ENCODE measurements at places on chromosomes 7 and 10.

DNA sequence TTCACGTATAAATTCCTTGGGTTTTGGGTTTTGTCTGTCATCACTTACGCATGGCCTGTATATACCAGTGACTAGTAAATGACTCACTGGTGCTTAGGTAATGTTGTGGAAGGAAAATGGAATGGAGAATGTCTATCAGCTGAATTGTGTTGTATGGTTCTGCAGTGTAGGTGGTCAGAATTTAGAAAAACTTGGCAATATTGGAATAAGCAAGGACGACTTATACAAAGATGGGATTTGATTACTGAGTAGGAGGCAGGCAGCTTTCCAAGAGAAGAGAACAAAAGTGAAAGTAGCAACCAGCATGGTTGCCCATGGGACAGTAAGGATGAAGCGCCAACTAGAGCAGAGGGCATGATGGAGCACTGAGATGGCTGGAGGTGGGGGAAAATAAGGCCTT lies 168.6 kb upstream of the CSTF2T start:
- H3K4me3 ChIP-seq = no peak overlapping the region
- no peak overlapping the region for H3K27ac ChIP-seq
- no peaks in the 10 kb centered on the region for H3K27me3 ChIP-seq
- no peaks in the 10 kb centered on the region for H3K4me1 ChIP-seq

- H3K27ac ChIP-seq = no peak overlapping the region
- H3K4me3 ChIP-seq = no peak overlapping the region
- no peak for DNase-seq
- H3K27me3 ChIP-seq = peaks cover 70% of the 10 kb centered on the region
- no peaks in the 10 kb centered on the region for H3K4me1 ChIP-seq
Measured at GRCh38 chr7:1320616-1321240, 88.1 kb downstream of the UNCX start.

- H3K4me3 ChIP-seq = no peak overlapping the region
- no peaks in the 10 kb centered on the region for H3K27me3 ChIP-seq
- no peaks in the 10 kb centered on the region for H3K4me1 ChIP-seq
- no peak overlapping the region for H3K27ac ChIP-seq
- H3K36me3 ChIP-seq = peaks cover 30% of the 10 kb centered on the region
Measured at GRCh38 chr7:139602143-139602722, 78.7 kb downstream of the CLEC2L start.

GRCh38 chr7:141676618-141677017 lies 25.3 kb downstream of the DENND11 start:
- H3K4me3 ChIP-seq = no peak overlapping the region
- H3K4me1 ChIP-seq = peaks cover 5% of the 10 kb centered on the region
- no peak for DNase-seq
- no peak overlapping the region for H3K27ac ChIP-seq
- peaks cover 9% of the 10 kb centered on the region for H3K36me3 ChIP-seq

DNA sequence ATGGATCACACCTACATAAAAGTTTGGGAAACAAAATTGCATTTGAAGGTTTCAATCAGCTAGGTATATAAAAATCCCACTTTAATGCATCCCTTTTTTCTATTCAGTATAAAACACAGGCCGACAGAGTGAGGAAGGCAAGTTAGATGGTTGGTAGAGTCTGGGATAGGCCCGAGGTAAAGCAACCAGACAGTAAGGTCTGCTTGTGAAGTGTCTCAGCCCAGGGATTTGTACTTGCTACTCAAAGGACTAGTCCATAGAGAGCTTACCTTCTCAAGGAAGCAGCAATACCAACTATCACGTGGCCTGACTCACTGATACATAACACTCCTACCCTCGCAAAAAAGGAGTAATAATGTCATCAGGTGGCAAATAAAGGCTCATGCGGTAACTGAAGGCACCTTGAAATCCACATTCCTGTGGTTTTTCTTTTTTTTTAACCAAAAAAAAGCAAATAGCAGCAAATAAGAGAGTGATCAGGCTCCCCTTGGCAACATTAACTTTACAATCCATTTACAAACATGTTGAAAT lies 56.2 kb upstream of the ATP6V0A4 start:
- no peak overlapping the region for H3K4me3 ChIP-seq
- H3K36me3 ChIP-seq = peaks cover 6% of the 10 kb centered on the region
- H3K27me3 ChIP-seq = no peaks in the 10 kb centered on the region
- no peaks in the 10 kb centered on the region for H3K4me1 ChIP-seq

DNA sequence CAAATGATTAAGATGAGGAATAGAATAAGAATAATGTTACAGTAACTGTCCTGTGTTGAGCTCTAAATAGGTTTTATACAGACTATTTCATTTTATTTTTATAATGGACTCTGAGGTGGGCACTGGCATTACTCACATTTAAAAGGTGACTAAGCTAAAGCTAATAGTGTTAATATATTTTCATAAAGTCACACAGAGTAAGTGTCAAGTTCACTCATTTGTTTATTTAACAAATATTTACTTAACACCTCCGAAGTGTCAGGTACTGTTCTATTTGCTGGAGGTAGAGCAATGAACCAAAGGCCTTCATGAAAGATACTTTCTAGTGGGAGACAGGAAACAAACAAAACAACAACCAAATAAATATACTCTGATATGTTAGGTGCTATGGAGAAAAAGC lies 44.0 kb downstream of the ASB4 start:
- no peaks in the 10 kb centered on the region for H3K4me1 ChIP-seq
- no peak for DNase-seq
- no peak overlapping the region for H3K27ac ChIP-seq
- no peaks in the 10 kb centered on the region for H3K36me3 ChIP-seq
- no peak overlapping the region for H3K4me3 ChIP-seq

GRCh38 chr7:74523015-74523414 lies 69.3 kb downstream of the GTF2IRD1 start:
- no peak overlapping the region for H3K4me3 ChIP-seq
- peaks cover 30% of the 10 kb centered on the region for H3K4me1 ChIP-seq
- DNase-seq = no peak
- no peak overlapping the region for H3K27ac ChIP-seq

GRCh38 chr10:45452743-45453452 lies 78.9 kb downstream of the ALOX5 start:
- no peaks in the 10 kb centered on the region for H3K4me1 ChIP-seq
- no peak overlapping the region for H3K27ac ChIP-seq
- H3K36me3 ChIP-seq = peaks cover 19% of the 10 kb centered on the region
- DNase-seq = no peak
- H3K4me3 ChIP-seq = no peak overlapping the region

GRCh38 chr10:6787718-6788117 lies 207.6 kb upstream of the PRKCQ start:
- no peaks in the 10 kb centered on the region for H3K27me3 ChIP-seq
- peaks cover 9% of the 10 kb centered on the region for H3K4me1 ChIP-seq
- H3K36me3 ChIP-seq = no peaks in the 10 kb centered on the region
- no peak overlapping the region for H3K4me3 ChIP-seq
- no peak overlapping the region for H3K27ac ChIP-seq
- no peak for DNase-seq

- peaks cover 25% of the 10 kb centered on the region for H3K4me1 ChIP-seq
- no peak overlapping the region for H3K4me3 ChIP-seq
- H3K27ac ChIP-seq = peak overlapping the region; percentile 70
- DNase-seq = no peak
- H3K36me3 ChIP-seq = no peaks in the 10 kb centered on the region
- H3K27me3 ChIP-seq = peaks cover 16% of the 10 kb centered on the region
Measured at GRCh38 chr7:151896486-151896885, 19.6 kb upstream of the PRKAG2 start.

DNA sequence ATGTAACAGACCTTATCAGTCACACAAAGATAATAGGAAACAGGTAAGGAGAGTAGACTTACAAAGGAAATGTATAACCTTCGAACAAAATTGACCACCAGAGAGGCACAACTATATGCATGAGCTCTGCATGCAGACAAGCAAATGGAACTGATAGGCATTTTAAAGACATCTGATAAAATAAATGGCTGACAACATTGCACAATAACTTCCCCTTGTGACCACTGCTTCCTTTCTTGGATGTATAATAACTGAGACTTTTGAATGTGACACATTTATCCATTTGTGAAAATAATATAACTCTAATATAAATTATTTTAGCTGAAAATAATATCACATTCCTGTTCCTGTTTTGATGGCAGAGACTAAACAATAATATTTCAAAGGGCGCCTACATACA lies 654.2 kb upstream of the STEAP1 start:
- no peak overlapping the region for H3K27ac ChIP-seq

DNA sequence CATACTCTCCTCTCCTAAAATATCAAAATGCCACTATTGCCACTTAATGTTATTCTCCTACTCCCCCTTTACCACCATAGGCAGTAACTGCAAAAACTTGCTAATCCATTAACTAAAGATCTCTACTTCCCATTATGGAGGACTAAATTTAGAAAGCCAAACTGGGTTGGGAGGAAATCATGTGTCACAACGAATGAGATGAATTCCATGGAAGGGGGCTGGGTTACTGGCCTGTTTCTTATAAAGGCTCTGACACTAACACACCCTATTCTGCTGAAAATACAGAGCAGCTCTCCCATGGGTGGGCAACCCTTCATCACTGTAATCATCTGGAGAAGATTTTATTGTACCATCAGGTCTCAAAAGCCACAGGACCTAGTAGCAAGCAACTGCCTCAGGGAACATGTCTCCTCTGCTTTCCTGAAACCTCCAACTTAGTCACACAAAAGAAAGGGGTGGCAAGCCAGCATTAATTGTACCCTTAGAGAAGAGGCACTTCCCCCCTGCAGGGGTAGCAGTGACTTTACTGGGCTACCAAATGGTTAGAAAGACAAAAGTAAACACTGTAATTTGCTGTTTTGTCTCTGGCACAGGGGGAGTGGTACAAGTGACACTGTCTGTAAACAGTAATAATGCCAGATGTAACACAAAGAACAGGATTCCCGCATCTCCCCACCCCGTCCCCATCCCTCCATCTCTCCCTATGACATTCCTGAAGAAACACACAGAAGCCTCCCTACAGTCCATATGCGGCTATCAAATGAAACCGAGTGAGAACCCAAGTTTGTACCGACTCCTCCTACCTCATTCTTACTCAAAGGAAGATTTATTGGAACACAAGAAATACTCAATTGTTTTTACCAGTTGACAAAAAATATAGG lies 81.6 kb downstream of the ARMH3 start:
- H3K4me3 ChIP-seq = no peak overlapping the region
- H3K4me1 ChIP-seq = no peaks in the 10 kb centered on the region
- no peaks in the 10 kb centered on the region for H3K27me3 ChIP-seq
- no peak overlapping the region for H3K27ac ChIP-seq
- peaks cover 43% of the 10 kb centered on the region for H3K36me3 ChIP-seq

- no peaks in the 10 kb centered on the region for H3K36me3 ChIP-seq
- H3K27me3 ChIP-seq = no peaks in the 10 kb centered on the region
- H3K4me1 ChIP-seq = no peaks in the 10 kb centered on the region
- no peak overlapping the region for H3K27ac ChIP-seq
- no peak overlapping the region for H3K4me3 ChIP-seq
Measured at GRCh38 chr7:83105063-83105462, 57.6 kb downstream of the PCLO start.
